ENCODE measurements at places on chromosomes 6 and 20.

GRCh38 chr20:58048096-58048702 is 180.3 kb downstream of the ANKRD60 start:
- DNase-seq = no peak

DNA sequence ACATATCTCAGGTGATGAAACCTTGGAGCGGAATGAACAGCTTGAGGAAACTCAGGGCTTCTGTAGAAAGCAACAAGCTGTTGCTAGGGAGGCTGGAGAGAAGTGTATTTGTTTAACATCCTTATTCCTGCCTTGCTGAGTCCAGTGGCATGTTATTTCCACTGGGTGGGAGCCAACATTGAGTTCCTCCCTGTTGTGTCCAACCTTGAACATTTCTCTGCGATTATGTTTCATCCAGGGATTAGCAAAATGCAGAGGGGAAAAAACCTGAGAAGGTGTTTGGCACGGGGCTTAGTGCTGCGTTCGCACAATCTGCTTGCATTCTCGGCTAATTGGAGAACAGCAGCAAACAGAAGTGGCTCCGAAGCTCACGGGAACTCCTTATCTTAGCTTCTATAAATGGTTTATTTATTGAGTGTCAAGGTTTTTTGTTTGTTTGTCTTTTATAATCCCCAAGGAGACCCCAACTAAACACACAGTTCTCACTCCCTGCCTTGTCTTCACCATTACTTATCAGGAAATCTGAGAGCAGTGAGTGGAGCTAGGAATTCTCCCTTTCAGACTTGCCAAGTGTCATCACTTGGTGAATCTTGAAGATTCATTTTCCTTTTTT is 412.8 kb downstream of the CDC5L start:
- DNase-seq = no peak

DNA sequence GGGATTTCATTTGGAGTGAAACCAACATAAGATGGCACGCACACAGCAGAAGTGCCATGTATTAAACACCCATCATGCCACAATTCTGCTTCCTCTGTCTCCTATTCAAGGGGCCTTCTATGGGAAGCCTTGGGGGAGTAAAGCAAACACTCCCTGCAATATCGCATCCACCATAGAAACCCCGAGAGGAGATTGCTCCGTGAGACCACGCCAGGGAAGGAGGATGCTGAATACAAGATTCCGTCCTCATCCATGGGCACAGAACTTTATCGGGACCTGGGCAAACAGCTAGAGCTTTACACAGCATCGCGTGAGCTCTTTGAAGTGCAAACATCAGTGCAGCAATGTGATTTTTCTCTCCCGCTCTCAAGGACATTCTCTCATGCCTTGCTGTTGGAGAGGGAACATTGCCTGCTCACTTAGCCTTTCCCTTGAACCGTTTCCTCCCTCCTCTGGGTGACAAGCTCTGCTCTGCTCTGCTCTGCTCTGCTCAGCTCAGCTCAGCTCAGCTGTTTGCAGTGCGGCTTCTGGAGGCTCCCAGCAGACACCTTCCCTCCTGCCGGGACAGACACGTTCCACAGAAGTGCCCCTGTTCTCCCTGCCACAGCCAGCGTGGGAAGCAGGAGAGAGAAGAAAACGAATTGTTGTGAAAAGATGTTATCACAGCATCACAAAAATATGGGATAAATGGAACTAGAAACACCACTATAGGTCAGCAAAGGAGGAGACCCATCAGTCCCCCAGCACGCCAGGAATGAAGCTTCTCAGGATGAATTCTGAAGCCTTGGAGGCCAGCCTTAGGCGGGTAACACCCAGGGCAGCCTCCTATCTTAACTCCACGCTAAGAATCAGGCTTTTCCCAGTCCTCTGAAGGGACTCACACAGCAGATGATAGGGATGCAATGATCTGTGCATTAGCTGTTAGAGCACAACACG is 48.2 kb downstream of the RNASET2 start:
- no peak for DNase-seq

GRCh38 chr6:88983532-88983931 is 20.1 kb upstream of the RNGTT start:
- peak; percentile 17 for DNase-seq

DNA sequence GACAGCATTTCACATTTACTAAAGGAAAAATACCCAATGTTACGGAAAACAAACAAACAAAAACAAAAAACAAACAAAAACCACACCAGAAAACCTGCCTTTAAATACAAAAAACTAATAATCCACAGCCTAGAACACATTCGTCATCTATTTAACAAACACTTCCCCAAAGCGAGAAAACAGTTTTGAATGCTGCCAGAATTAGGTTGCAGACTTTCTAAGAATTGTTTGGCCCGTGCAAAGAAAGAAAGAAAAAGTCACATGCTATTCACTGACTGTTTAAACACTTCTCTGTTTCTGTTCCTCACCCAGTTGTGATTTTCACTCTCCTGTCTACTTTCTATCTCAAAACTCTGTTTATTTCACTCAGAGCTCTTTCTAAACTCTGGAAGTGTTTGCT is 52.5 kb downstream of the BCAS1 start:
- DNase-seq = no peak

DNA sequence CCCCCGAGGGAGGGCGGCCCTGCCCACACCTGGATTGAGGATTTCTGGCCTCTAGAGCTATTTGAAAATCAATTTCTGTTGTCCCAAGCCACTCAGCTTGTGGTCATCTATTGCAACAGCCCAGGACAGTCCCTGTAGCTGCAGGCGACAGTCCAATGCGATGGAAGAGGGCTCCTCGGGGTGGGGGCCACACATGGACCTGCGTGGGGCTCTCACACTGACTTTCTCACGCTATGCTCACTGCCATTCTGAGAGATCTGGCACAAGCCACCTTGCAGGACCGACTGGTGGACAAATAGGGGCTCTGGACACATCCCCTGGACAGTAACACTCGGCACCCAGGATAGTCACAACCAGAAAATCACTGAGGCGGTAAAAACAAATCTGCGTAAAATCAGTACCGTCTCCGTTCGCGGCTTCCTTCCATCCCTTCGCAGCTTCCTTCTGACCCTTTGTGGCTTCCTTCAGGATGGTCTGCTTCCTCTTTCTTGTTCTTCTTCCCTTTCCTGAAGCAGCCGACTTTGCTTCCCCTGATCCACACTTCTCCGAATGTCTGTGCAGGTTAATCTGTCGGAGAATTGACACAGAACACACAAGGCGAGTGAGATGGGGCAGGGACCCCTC is 21.8 kb downstream of the CTCFL start:
- DNase-seq = no peak

DNA sequence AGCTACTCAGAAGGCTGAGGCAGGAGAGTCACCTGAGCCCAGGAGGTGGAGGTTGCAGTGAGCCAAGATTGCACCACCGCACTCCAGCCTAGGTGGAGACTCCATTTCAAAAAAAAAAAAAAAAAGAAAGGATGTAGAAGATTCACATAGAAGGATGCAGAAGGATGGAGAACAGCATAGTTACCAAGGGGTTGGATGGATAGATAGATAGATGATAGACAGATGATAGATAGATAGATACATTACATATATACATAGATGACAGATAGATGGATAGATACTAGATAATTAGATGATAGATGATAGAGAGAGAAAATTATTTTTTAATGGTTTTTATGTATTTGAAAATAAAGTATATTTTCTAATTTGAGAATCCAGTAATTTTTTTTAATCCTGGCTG is 160.7 kb upstream of the ARID1B start:
- no peak for DNase-seq

GRCh38 chr20:59006167-59006863 is 739 bp downstream of the CTSZ start:
- no peak for DNase-seq

- no peak for DNase-seq
Observed at GRCh38 chr6:31617010-31617409, 2.0 kb downstream of the AIF1 start.

- DNase-seq = no peak
Observed at GRCh38 chr6:16518265-16518664, 243.0 kb downstream of the ATXN1 start.

DNA sequence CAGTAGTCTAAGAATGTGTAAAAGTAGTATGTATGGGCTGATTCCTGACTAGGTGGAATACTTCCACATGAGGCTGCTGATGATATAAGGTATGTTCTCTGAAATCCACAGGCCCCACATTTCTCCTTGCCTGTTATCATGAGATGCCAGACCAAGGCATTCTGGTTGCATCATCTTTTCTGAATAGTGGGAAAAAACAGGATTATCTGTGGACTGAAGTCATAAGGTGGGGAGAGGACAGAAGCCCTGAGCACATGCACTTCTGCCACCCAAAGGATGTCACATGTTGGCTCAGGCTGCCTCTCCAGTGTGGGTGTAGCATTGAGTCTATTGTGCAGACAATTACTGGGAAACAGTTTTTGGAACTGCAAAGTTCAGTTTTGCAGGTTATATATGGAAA is 184.5 kb upstream of the RAB32 start:
- no peak for DNase-seq

GRCh38 chr20:50582092-50582491 is 71.9 kb downstream of the PTPN1 start:
- DNase-seq = no peak

- DNase-seq = no peak
Observed at GRCh38 chr20:62201173-62202082, 18.6 kb downstream of the MTG2 start.

DNA sequence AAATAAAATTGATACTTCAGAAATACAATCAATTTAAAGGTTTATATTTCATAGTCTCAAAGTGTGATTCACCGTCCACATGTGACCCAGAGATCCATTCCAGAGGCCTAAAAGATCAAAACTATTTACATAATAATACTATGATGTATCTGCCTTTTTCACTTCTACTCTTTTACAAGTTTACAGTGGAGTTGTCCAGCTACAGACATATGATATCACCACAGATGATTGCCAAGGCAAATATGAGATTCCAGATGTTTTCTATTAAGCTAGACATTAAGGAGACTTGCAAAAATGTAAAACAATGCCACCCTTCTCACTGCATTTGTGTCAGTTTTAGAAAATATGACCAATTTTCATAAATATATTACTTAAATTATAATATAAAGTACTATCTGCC is 443.7 kb downstream of the GJA1 start:
- DNase-seq = no peak

DNA sequence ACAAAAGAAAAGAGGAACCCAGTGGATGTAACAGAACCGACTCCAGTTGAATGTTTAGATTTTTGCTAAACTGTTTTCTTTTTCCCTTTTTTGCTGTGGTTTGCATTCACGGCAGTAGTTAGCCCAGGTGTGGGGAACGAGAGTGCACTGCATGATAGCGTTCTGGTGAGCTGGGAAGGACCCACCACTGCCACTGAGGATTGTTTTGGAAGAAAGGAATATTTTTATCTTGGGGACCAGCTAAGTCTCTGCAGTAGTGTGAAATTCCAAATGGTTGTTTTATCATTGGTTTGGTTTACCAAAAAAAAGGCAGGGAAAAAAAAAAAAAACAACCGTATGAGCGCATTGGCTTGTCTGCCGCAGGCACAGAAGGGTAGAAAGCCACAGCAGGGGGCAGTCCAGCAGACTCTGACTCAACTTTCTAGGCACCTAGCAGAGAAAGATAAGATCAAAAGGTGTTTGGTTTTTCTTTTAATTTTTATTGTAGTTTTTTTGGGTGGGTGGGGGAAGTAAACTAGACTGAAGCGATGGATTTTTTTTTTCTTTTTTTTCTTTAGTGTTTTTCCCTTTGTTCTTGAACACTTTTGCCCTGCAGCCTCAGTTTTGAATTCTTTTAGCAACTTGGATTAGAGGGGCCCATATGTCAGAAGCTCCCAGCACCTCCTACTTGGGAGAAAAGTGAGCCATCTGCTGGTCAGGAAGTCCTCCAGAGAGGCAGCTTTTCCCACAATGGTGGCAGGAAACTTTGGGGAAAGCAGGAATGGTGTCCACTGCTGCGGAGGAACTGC is 13.5 kb upstream of the RAB5IF start:
- peak; percentile 74 for DNase-seq

DNA sequence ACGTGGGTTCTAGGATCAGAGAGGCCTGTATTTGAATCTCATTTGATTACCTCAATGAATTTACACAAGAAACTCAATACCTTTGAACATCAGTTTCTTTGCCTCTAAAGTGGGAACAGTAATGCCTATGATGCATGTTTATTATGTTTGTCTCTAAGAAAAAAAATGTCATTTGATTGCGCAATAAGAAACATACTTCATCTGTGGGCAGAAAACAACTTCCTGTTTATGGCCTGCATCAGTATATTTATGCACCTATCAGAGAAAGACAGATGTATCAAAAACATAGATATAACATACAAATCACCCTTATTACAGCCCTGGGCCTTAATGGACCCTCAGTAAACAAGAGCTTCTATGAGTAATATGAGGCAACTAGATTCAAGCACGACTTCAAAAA is 516.4 kb upstream of the ARID1B start:
- DNase-seq = no peak

DNA sequence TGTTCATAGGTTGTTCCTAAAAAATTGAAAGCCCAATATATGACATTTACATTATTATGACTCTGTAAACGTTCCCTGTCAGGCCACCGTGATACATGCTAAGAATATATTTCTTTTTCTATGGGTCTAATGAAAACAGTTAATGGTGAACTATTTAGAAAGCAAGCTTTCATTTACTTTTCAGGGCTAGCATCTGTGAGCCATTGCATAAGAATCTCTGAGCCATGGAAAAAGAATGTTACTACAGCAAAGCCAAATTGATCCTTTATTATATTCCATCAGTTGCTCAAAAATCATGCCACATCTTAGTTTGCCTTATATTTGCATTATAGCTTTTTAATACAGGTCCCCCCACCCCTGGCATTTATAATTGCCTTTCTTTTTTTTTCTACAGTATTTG is 275.5 kb downstream of the ZFAND3 start:
- no peak for DNase-seq

- no peak for DNase-seq
Observed at GRCh38 chr20:3102575-3103368, 18.2 kb upstream of the AVP start.

DNA sequence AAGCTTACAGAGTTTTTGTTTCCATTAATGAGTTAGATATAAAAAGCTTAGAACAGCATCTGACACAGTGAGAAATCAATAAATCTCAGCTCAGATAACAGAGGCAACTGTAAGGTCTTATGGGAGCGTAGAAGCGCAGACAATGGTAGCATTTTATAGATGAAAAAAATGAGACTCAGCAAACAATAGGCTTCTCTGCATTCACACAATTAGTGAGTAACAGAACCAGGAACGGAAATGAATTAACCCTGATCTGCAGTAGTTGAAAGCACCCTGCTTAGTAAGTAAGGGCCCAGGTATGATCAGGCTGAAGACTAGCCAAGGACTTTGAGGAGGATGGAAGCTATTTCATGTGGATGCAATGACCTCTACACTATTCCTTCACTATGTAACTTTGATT is 147.2 kb upstream of the EYA4 start:
- no peak for DNase-seq

DNA sequence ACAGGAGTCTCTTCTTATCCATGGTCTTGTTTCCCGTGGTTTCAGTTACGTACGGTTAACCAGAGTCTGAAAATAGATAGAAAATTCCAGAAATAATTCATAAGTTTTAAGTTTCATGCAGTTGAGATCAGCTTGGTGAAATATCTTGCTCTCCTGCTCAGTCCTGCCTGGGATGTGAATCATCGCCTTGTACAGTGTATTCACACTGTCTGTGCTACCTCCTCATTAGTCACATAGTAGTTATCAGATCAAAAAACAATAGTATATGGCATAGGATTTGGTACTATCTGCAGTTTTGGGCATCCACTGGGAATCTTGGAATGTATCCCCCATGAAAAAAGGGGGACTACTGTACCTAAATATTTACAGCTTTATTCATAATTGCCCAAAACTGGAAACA is 22.7 kb upstream of the MOCS1 start:
- no peak for DNase-seq

GRCh38 chr20:38172408-38172807 is 7.3 kb upstream of the TGM2 start:
- no peak for DNase-seq

All from CD4-positive, alpha-beta T cell treated with Interleukin-10 for 1 hour (primary cell).